ENCODE measurements at places on chromosomes 7 and 10. TPM values are rescaled to one million over a fixed set of nuclear protein-coding genes. Genes with fewer than 3 reads are reported as not detected.

GRCh38 chr7:108372618-108373017, 83.6 kb downstream of the NRCAM start:
- DNase-seq, result no peak

DNA sequence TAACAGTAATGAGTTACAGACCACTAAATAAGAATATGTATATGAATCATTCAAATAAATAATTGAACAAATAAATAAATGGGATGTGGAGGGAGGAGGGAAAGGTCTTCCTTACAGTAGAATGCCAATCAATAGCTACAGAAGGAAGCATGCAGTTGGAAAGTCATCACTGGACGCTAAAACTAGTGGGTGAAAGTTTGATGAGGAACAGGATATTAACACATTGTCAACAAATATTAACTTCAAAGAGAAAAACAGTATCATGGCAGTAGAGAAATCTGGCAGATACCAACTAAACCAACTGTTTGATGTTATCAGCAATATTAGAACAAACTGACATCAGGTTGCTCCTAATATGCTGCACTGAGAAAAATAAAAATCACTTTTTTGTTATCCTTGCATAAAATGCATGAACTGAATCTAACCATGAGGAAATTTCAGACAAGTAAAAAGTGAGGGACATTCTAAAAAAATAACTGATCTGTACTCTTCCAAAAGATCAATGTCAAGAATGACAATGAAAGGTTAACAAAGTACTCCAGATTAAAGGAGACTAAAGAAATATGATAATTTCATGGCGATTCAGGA, 94.1 kb downstream of the ZFAND4 start:
- DNase-seq, result no peak

The ASZ1 gene
- 18.4 TPM for polyA plus RNA-seq

DNA sequence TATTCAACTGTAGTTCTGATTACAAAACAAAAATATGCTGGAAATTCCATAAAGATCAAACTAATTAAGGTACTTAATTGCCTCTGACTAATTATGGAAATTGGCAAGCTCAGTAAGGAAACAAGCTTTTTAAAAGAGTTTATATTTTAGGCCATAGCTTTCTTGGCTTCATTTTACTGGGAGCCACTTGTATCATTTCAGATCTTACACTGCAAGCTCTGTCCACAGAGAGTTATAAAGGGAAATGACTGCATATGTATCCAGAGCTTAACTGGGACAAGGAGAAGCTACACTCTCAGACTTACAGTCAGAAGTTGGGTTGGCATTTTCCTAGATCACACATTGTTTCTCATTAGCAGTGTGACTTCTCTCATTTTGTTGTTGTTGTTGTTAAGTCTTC, 92.4 kb downstream of the LRRN3 start:
- no peak for DNase-seq

DNA sequence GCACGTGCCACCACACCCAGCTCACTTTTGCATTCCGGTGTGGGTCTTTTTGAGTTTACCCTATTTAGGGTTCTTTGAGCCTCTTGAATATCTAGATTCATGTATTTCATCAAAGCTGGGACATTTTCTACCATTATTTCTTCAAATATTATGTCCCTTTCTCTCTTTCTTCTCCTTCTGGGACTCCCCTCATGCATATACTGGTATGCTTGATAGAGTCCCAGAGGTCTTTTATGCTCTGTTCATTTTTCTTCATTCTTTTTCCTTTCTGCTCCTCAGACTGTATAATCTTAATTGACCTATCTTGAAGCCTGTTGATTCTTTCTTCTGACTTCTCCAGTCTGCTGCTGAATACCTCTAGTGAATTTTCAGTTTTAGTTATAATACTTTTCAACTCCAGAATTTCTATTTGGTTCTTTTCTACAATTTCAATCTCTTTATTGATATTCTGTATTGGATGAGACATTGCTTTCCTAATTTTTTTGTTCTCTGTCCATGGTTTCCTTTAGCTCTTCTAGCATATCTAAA, 9.1 kb upstream of the WAC start:
- no peak for DNase-seq

GRCh38 chr7:156764016-156764669, 123.6 kb downstream of the RNF32 start:
- peak; percentile 86 for DNase-seq

DNA sequence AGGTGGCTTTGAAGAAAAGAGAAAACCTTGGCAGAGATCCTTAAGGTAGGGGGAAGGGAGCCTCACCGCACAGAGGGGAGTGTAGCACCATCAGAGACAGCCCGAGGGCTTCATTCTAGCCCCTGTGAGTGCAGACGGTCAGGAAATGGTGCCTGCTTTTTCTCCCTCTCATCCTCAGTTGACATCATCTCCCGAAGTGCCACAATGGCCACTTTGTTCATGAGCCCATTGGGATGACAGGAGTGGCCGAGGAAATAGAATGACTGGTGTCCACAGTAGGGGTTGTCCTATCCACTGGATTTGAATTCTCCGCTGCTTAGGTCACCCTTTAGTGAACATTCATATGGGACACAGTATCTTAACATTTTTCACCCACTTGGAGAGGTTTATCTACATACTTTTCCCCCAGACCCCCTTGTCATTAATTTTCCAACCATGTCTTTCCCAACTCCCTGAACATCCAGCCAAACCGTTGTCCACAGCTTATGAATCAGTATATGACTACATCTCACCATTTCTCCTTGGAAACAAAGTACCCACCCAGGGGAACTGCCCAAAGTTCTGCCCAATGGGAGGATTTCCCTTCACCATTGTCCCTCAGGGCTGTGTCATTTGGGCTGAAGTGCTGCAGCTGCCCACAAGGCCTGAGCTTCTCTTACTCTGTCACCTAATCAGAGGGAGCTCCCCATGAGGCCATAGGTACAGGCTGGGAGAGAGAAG, 108.8 kb downstream of the ADCY1 start:
- peak; percentile 4 for DNase-seq

DNA sequence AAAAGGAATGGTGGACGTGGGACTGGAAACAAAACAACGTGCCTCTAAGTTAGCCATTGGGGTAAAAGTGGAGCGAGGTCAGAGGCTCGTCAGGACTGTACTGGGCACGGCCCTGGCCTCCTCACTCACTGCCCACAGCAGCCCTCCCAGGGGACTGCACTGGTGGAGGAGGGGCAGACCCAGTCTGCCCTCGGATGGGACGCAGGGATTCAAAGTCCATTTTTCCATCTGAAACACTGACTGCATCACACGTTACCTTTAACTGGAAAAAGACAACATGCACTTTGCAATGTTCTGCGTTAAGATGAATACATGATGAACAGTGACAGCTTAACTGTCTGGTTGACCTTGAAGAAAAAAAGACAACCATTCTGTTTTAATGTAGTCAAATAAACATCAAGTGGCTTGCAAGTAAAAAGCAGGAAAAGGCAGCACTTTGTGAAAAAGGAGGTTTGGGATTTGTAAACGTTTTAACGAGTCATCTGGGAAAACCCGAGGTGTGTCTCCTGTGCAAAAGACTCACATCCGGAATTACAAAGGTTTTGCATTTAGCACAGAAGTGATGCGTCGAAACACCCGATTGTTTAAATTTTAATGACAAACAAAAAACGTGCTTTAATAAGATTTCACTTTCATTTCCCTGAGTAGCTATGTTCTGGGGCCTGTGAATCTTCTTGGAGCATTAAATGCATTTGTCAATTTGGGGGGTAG, 18.8 kb downstream of the KLF6 start:
- no peak for DNase-seq

The KIF5B gene
- polyA plus RNA-seq, result 49.5 TPM

DNA sequence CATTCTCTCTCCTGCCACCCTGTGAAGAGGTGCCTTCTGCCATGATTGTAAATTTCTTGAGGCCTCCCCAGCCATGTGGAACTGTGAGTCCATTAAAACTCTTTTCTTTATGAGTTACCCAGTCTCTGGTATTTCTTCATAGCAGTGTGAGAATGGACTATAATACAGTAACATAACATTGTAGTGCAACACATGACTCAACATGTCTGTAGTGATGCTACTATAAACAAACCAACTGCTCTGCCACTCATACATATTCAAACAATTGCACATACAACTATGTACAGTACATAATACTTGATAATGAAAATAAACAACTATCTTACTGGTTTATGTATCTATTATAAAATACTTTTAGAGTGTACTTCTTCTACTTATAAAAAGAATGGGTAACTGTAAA, 7.1 kb downstream of the ATOH7 start:
- DNase-seq, result no peak

The ZNF394 gene
- polyA plus RNA-seq, result 24.6 TPM

GRCh38 chr10:100364735-100365391, 17.8 kb downstream of the SCD start:
- DNase-seq, result peak; percentile 87

DNA sequence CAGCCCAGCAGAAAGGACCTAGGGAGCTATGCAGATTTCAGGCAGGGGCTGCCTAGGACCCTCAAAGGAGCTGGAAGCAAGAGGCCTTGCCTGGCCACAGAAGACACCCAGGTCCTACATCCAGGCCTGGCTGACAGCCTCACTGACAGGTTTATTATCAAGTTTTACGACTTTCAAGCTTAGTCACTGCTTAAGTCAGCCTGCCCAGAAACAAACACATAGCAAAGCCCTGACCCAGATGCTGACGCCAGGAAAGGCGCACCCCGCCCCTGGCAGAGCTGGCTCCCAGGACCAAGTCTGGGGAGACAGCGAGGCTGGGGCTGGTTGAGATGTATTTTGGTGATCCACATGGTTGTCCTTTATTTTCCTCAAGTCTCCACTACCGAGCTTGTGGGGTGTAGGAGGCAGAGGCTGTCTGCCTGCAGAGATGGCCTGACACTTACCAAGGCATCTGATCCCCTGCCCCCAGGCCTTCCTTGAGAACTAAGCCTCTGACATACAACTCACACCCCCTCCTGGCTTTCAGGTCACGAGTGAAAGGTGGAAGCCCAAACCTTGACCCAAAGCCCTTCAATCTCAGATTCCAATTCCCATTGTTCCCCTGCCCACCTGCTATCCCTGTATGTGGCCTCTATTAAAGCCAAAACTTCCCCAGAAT, 80.7 kb upstream of the EMX2 start:
- DNase-seq, result no peak

- no peak for DNase-seq
Observed at GRCh38 chr10:65818990-65819389, 1106.8 kb upstream of the LRRTM3 start.

The IGFBP1 gene
- polyA plus RNA-seq, result 0.33 TPM

DNA sequence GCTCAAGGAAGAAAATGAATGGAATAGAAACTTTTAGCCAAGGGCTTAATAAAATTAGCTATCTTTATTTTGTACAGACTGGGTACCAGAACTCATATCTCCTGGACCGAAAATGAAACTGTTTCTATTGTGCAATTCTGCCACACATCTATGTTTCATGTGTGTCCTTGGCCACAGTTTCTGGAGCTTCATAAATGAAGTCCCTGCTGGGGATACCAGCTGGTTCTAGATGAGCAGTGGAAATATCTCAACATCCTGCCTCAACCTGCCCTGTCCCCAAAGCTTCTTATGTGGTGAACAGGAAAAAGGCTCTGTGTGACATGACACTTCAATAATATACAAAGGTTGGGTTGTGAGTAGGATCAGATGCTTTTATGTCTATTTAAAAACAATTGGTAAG, 310.1 kb upstream of the SORCS1 start:
- no peak for DNase-seq

- DNase-seq, result no peak
Observed at GRCh38 chr10:5814110-5815107, 1.2 kb upstream of the GDI2 start.

DNA sequence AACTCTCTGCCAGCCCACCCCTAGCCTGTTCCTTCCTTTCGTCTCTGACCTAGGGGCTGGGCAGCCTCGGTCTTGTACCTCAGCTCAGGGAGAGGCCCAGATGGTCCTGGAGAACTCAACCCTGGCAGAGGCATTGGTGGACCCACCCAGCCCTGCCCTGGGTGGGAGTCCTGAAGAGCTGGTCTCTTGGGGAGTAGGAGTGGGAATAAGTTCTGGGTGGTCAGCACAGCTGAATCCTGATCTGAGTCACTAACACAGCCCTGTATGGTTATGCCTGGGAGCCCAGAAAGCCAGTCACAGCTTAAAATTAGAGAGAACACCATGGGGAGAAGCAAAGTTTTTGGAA, 84.0 kb downstream of the SORBS1 start:
- no peak for DNase-seq

The MCMBP gene
- 42.3 TPM for polyA plus RNA-seq

DNA sequence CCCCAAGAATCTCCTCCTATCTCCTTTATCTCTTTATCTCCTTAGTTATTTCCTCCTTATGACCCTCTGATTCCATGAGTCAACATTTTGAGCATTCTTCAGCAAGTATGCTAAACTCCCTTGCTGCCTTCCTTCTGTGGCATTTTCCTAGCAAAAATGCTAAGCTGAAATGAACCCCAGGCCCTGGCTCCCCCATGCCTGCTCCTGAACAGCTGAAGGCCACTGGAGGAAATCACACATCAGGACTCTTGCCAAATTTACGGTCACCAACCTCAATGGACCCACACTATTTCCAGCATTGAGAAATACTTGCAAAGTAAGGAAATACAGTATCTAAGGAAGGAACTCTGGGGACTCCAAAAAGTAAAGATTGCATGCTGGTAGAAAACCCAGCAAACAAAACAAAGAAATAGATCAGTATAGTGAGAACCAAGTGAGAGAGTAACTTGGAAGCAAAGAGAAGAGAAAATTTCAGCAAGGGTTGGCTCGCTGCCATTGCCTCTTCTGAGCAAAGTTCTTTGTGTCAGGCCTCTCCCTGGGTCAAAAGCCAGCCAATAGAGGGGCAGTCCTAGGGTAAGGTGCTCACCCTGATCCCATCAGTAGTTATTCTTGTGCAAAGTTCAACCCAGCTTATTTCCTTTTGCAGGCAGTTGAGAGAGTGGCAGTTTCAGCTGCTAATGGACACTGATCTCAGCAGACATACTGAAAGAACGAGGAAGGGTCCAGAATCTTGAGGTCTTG, 5.1 kb upstream of the PLEKHS1 start:
- no peak for DNase-seq

GRCh38 chr7:21767300-21767900, 178.3 kb downstream of the CDCA7L start:
- peak; percentile 74 for DNase-seq

The NRP1 gene
- 23.8 TPM for polyA plus RNA-seq

The MEOX2 gene
- polyA plus RNA-seq, result 4.9 TPM

GRCh38 chr7:106775552-106775936, 89.5 kb upstream of the PIK3CG start:
- DNase-seq, result no peak

GRCh38 chr7:100686201-100686821, 7.7 kb downstream of the GIGYF1 start:
- peak; percentile 51 for DNase-seq

DNA sequence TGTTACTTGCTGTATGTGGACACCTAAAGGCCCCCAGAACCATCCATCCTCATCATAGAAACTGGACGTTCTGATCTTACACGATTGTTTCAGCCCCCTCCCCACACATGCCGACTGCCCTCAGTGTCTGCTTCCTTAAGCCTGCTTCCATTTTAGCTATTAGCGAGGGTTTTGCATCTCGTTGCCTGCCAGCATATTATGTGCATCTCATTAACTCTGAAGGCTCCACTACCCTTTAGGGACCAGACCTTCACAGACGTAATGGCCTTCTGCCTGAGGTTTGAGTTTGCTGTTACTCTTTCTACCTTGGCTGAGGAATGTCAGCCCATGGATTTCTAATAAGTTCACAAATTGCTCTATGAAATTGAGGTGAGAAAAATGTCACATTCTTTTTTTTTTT, 53.9 kb upstream of the LRGUK start:
- DNase-seq, result no peak

Measured in testis (tissue), 5 donors.